Brain (organoid and tissue), 16 donors: ENCODE measurements at places on chromosomes 12 and 14.
A peak's percentile ranks its signal among the peaks of the same experiment; 100 is the strongest.

- DNase-seq, result peak; percentile 81
Observed at GRCh38 chr12:107126796-107127481, 33.6 kb upstream of the CRY1 start.

- no peak for DNase-seq
Observed at GRCh38 chr14:86933460-86933859, 1059.5 kb downstream of the GALC start.

DNA sequence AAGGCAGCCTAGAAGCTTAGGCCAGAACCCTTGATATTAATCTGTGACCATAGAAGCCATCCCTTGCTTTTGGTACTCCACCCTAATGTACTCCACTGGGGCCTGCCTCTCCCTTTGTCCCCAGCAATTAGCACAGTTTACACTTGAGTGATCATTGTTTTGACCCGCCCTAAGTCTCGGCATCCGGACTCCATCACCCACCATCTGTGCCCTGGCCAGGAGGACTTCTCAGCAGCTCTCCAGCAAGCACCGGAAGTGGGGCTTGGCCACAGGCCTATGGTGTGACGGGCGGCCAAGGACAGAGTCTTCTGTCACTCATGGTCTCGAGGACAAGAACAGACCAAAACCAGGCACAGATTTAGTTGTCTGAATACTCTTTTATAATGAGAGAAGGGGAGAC lies 126.5 kb upstream of the NTF3 start:
- peak; percentile 40 for DNase-seq

DNA sequence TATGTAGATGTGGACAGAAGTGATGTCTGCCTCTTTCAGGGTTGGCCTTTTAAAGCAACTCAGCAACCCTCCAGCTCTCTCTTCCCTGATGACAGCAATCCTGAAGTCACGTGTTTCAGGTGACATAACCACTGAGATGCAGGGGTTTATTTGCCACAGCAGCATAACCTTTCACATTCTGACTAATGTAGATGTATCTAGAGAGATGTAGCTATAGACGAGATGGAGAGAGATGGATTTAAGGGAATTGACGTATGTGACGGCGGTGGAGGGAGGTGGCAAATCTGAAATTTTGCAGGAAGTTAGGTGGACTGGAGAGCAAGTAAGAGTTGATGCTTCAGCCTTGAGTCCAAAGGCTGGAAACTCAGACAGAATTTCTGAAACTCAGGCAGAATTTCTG lies 126.0 kb downstream of the ZFP36L1 start:
- DNase-seq, result no peak

GRCh38 chr14:64550621-64551333 lies 1.0 kb downstream of the PPP1R36 start:
- no peak for DNase-seq

DNA sequence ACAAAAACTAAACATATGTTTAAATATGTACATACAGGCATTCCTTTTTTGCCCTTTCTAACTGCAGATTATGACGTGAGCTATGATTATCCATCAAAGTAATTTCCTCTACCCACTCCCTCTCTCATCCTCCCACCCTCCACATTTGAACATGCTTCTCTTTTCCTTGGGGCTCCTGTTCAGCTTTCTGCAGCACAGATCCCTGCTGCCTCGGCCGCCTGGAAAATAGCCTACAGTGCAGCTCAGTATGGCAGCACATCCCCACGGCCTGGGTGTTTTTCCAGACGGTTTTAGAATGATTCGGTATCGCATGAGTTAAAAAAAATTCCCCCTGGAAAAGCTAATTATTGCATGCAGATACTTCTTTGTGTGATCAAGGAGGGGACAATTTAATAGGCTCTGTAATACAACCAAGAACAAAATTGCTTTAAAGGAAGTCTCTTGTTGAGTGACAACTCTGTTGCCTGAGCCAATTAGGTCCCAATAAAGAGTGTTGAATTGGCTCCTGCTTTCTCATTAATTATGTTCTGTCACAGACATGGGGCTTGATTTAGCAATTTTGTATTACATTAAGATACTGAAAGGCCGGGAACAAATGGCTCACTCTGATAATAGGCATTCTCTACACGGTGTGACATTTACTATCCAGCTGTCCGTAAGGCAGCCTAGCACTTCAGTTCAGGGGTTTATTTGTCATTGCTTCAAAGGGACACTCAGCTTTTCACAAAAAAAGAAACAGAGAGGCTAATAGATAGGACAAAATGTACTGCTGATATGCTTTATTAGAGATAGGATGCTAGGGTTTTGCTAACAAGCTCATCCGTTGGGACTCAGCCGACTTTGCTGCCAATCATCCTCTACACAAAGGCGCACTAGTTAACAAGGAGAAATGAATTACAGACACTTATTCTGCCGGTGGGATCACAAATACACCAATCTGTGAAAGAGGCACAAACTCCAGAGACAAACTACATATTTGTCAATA lies 285.8 kb upstream of the G2E3 start:
- peak; percentile 82 for DNase-seq

DNA sequence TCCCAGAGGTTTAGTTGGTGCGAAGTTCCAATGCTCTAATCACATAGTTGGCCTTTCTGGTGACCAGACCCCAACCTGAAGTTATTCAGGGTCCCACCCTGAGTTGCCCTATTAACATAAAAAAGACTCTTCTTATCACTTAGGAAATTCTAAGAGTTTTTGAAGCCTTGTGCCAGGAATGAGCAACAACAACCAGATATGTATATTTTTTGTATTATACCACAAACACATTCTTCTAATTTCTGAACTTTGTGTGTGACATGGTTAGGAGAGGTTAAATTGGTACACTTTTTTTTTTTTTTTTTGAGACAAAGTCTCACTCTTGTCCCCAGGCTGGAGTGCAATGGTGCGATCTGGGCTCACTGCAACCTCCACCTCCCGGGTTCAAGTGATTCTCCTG lies 320.4 kb upstream of the PDE3A start:
- no peak for DNase-seq

DNA sequence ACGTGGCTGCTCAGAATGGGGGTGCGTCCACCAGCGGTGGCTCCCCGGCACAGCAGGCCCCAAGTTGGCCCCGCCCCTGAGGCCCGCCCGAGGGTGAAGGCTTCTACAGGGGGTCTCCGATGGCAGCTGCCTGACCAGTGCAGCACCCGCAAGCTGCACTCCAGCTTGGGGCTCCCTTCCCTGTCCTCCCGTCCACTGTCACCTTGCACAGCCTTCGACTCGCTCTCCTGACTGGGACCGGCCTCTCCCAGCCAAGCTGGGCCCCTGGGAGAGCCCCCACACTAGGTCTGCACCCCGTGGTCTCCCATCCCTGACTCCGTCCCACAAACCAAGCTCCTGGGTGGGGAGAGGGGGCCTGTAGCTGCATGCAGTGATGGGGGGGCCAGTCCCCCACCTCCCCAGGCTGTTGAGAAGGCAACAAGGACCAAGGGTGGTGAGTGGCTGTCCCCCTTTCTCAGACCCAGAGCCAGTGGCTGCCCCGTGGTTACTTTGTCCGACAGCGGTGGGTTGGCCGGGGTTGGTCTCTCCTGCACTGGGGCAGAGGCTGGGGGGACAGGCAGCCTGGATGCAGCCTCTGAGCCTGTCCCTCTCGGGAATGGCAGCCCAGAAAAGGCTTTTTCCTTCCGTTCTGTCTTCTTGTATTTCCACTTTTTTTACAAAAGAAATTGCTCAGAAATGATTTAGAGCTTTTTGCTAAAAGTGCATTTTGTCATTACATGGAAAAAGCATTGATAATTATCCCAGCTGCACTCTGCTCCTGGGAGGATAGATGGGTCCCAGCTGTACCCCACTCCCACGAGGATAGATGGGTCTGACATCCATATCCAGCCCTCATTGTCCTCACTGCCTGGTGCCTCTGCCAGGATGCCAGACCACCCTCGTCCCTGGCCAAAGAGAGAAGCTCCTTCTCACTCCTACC lies 217.0 kb downstream of the KIF26A start:
- DNase-seq, result no peak

GRCh38 chr12:9163392-9163791 lies 44.8 kb downstream of the PZP start:
- DNase-seq, result no peak

- DNase-seq, result no peak
Observed at GRCh38 chr12:15005064-15005463, 32.2 kb downstream of the PDE6H start.

DNA sequence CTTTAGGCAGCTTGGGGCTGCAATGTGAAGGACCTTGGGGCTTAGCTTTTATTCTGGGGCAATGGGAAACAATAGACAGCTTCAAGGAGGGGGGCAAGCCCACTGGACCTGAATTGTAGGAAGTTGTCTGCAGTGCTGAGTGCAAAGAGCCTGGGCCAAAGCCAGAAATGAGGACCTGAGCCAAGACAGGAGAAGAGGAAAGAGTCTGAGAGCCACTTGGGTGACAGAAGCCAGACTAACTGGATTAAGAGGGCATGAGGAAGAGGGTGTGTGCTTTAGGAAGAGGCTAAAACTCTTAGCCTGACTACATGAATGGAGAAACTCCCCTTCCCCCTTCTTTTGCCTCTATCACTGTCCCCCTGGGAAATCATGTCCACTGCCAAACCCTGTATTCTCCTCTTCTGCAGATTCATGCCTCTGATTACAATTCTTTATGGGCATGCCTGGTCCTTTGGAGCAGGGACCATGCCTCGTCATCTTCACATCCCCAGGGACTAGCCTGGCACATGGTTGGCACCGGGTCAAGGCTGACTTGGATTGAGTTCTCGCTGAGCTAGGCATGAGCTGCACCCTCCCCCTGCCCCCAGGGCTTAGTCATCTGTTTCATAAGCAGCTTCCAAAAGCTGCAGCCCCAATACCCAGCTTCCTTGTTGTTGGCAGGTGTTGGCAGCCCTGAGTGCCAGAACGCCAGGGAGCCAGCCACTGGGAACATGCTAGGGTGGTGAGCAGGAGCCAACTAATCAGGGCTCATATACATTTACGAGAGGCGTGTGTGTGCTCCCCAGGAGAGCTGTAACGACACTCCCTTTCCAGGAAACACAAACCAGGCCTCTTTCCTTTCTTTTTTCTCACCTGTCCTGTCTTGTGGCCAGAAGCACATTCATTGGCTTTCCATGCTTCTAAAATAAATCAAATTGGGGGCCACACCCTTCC lies 27.7 kb upstream of the JDP2 start:
- DNase-seq, result peak; percentile 55

- peak; percentile 93 for DNase-seq
Observed at GRCh38 chr12:102119674-102120563, at the start of the genes NUP37 and PARPBP. TSS of gene NUP37 (minus strand) at chr12:102120114. CDS start at chr12:102118518, 1,596 bp downstream. TSS of gene PARPBP (plus strand) at chr12:102120183. CDS start at chr12:102123889, 3,706 bp downstream.

- no peak for DNase-seq
Observed at GRCh38 chr12:52818388-52818787, 4.5 kb upstream of the KRT4 start.

- DNase-seq, result no peak
Observed at GRCh38 chr14:100119251-100119650, 40.2 kb downstream of the DEGS2 start.

GRCh38 chr12:8664228-8664913 lies 1.7 kb upstream of the MFAP5 start:
- DNase-seq, result no peak
